ENCODE measurements at places on chromosomes 13 and 19.

GRCh38 chr19:12681074-12681987, at the start of gene DHPS:
Gene DHPS, minus strand, starts transcription at chr19:12681880. Its CDS starts 114 bp downstream, at chr19:12681766.
- DNase-seq: peak; percentile 96

GRCh38 chr13:51380269-51380668, 40.8 kb downstream of the SERPINE3 start:
- DNase-seq: no peak

GRCh38 chr19:44512326-44513298, 12.3 kb upstream of the ZNF180 start:
- peak; percentile 20 for DNase-seq

DNA sequence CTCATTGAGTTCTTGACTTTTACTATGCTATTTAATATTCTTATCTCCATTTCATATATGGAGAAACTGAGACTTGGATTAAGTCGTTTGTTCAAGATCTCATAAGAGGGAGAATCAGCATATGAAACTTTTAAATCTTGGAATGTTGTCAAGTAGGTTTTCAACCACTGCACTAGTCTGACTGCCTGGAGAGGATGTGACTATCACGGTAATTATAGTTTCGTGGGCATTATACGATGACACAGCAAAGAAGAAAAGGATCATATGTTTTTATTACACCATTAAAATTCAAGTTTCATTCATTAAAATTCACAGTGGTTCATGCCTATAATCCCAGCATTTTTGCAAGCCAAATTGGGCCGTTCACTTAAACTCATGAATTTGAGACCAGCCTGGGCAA, 555.2 kb downstream of the SLITRK1 start:
- DNase-seq: no peak

GRCh38 chr19:10615429-10616023, 9.8 kb upstream of the SLC44A2 start:
- DNase-seq: no peak

DNA sequence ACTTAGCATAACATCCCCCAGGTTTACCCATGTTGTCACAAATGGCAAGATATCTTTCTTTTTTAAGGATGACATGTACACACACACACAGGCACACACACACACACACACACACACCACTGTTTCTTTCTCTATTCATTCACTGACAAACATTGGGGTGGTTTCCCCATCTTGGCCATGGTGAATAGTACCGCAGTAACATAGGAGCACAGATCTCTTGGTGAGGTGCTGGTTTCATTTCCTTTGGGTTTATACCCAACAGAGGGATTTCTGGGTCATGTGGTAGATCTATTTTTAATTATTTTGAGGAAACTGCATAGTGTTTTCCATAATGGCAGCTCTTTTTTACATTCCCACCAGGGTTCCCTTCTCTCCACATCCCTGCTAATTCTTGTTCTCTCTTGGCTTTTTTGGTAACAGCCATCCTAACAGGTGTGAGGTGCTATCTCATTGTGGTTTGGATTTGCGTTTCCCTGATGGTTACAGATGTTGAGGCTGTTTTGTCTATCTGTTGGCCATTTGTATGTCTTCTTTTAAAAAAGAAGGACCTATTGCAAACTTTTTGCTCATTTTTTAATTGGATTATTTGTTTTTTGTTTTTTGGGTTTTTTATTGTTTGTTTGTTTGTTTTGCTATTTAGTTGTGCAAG, 251.7 kb upstream of the IRS2 start:
- no peak for DNase-seq

DNA sequence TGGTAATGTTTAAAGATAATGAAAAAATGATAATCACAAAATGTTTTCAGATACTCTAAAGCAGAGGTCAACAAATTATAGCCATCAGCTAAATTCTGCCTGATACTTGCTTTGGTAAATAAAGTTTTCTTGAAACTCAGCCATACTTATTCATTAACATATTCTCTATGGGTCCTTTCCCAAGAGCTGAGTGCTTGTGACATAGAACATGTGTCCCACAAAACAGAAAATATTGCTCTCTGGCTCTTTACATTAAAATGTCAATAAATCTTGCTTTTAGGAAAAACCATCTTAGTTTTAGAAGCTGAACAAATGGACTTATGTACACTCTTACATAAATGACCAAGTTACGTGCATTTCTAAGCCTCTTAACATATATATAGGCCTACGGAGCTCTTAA, 307.1 kb downstream of the DCT start:
- DNase-seq: no peak

DNA sequence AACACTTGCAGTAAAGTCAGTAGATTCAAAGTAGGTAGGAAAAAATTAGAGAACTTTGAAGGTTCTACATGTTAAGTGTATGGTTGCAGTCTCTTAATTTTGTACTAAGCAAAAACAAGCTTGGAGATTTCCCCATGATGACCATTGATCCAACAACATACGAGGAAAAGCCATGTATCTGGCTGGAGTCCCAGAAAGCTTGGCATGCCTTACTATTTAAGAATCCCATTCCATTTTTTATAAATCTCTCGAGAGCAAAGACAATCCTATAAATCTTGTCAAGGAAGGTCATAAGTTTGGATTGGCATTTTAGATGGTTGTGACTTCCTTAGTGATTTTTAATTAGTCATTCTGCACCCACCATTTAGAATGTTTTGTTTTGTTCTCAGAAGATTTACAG, 495.9 kb downstream of the GPC5 start:
- no peak for DNase-seq

GRCh38 chr13:76894401-76895110, 8.4 kb upstream of the KCTD12 start:
- DNase-seq: no peak

GRCh38 chr13:25732111-25732865, 319.5 kb downstream of the SHISA2 start:
- no peak for DNase-seq

- DNase-seq: peak; percentile 87
These were observed 4.8 kb upstream of the KCNC3 start for GRCh38 chr19:50333737-50334617.

GRCh38 chr13:79432992-79433391, 26.9 kb upstream of the RBM26 start:
- DNase-seq: no peak

DNA sequence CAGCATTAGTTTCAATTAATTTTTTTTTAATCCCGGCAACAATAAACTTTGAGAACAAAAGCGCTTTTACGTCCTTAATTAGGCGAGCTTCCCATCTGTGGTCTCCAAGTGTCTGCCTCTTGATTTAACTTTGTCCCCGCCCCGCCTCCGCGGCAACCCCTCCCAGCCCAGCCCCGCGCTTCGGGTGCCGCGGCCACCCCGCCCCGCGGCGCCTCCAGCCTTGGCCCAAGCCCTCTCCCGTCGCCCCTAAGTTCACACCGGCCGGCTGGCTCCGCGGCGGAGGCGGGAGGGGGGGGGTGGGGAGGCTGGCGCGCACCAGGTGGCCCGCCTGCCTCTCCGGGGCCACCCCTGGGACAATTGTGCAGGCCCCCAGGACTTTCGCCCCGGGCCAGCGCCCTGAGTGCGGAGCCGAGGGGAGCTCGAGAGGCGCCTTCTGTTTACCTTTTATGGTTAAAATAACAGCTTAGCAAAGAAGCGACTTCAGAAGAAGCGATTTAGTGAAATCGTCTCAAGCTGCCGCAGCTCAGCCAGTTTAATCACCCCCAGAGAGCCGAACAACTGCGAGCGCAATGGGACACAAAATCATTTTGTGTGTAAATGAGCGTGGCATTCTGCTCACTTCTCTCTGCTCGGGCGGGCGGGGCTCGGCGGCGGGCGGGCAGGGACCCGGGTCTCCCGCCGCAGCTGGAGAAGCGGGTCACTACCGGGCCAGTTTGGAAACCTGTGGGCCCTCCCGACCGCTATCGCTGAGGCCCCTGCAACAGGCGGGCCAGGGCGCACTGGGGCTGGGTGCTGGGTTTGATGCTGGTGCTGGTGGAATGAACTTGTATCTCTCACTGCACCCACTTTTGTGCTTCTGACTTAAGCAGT, 1.4 kb downstream of the KCTD15 start:
- peak; percentile 53 for DNase-seq

DNA sequence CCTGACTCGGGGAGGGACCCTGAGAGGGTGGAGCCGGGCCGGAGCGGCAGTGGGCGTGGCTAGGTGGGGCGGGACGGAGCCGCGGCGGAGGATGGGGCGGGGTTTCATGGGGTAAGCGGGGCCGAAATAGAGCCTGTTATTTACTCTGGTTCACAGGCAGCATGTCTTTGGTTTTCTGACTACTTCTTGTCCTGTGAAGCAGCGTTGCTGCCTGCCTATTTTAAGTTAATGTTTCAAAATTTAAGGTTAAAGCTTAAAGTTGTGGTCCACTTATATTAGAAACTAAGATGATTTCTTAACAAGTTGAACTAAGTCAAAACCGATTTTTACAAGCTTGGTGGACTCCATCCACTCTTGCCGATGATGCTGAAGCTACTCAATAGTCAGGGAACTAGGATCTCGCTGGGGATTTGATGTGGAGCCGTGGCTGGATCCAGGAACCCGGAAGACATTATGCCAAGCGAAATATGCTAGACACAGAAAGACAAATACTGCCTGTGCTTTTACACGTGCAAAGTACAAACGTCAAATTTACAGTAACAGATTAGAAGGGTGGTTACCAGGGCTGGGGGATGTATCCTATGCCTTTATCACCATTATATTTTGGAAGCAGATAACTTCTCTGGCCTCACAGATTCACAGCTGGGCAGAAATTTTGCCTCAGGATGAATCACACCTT, 433 bp upstream of the ZNF616 start:
- DNase-seq: no peak

- DNase-seq: peak; percentile 29
These were observed at the start of gene LMO7 for GRCh38 chr13:75635828-75636435. Gene LMO7, plus strand, starts transcription at chr13:75636330. Its CDS starts 328 bp downstream, at chr13:75636658.

DNA sequence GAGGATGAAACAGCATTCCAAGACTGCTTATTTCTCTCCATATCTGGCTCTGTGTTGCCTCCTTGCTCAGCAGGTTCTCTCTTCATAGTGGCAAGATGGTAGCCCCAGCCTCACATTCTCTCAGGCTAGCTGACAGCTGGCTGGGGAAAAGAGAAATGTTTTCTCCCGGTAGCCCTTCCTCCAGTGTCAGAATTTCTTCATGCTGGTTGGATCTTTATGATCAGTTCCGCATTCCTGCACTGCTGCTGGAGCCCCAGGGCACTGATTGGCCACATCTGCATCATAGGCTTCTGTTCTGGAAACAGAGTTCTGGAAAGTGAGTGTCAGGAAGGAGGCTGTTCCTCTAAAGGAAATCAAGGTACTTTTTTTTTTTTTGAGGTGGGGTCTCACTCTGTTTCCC, 24.6 kb downstream of the POP4 start:
- DNase-seq: no peak

- no peak for DNase-seq
These were observed 1435.2 kb downstream of the UQCRFS1 start for GRCh38 chr19:27777726-27778125.

DNA sequence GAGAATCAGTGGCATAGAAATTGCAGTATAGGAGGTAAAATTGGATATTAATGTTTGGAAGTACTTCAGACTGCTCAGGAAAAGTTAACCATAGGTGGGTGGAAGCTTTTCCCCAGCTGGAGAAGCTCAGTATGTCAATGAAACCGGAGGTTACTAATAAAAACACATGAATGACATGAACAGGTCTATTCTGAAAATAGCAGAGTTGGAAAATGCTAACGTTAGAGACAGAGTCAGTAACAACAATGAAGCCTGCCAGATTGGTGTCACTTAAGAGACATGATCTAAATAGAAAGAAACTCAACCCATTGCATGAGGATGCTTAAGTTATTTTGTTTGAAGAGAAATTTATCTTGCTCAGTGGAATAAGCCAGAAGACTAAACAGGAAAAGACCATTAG, 364.5 kb downstream of the DNAJC15 start:
- DNase-seq: no peak

- DNase-seq: no peak
These were observed 14.8 kb downstream of the EPSTI1 start for GRCh38 chr13:42977219-42977659.

DNA sequence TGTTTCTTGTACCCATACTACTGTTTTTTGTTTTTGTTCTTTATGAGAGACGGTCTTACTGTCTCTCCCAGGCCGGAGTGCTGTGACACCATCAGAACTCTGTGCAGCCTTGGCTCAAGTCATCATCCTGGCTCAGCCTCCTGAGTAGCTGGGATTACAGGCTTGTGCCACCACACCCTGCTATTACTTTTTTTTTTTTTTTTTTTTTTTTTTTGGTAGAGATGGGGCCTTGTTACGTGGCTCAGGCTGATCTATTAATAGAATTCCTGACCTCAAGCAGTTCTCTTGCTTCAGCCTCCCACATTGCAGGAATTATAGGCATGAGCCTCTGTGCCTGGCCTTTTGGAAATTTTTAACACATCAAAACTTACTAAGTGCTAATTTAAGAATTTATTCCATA, 2.9 kb upstream of the ZNF304 start:
- DNase-seq: no peak

- DNase-seq: peak; percentile 56
These were observed 216.2 kb downstream of the IRS2 start for GRCh38 chr13:109569958-109570711.

DNA sequence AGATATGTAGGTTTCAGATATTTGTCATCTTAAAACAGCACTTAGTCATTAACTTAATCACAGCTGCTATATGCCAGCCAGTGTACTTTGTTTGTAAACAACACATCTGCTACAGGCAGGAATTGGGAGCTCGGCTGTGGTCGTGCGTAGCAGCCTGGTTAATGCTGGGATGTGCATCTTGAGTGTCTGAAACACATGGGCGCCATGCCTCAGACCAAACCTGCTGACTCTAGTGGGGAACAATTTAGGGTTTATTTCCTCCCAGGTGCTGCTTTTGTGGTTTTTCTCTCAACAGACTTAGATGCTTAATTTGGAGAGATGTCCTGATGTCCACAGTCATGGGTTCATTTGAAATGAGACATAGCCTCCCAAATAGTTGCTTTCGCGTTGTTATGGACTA, 238.5 kb upstream of the TMTC4 start:
- DNase-seq: no peak

GRCh38 chr13:40311356-40312101, 354.9 kb downstream of the FOXO1 start:
- no peak for DNase-seq

GRCh38 chr13:23570921-23571315, 706 bp downstream of the TNFRSF19 start:
- DNase-seq: no peak

Measured in activated CD4-positive, alpha-beta T cell treated with anti-CD3 and anti-CD28 coated beads, Interleukin-2, Interleukin-6, amounts not matched to agents 100 ng/mL and 50 ng/mL, durations not matched to agents 16 hours and 8 hours (primary cell).